HTR-8/SVneo (cell line): ENCODE measurements at places on chromosomes 3 and 15.

DNA sequence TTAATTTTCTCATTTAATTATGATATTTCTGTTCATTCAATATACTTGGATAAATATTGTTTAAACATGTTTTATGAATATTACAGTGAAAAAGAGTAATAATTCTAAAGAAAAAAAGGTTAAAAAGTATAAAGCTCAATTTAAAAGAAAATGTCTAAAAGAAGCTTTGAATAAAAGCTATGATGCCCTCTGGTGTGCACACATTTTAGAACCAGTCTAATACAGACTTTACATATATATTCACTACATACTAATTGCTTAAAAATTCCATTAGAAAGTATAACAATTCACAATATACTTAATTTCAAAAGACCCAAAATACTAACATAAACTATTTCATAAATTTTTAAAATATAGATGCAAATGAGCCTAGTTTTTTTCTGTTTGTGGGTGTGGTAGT, 909.1 kb upstream of the ROBO1 start:
- DNase-seq, result no peak

DNA sequence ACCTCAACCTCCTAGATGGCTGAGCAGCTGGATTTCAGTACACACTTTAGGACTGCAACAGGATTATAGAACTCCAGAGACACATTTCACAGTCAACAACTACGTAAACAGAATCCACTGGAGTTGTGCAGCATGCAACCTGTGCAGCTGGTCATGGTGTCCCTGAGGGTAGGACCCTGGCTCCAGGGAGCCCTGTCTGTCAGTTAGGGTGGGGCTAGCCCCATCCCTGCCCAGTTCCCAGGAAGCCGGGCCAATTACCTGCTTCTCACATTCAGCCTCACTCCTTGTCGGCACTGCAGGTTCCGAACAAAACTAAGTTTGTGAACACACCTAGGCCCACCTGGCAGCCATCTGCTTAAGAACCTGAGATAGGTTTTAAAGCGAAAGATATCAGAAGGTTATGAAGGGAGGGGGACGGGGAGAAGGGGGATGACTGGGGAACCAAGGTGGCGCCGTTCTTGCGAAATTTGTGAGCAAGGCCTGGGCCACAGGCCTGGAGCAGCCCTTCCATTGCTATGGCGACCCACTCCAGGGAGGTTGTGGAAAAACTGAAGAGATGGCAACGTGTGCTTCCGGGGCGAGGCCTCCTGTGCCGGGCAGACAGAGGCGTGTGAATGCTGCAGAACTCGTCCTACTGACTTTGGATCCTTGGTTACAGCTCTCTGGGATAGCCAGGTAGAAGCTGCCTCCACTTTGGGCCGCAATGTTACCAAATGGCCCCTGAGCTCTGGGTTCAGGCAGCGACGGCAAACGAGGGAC, 25.3 kb downstream of the ACSBG1 start:
- no peak for DNase-seq

DNA sequence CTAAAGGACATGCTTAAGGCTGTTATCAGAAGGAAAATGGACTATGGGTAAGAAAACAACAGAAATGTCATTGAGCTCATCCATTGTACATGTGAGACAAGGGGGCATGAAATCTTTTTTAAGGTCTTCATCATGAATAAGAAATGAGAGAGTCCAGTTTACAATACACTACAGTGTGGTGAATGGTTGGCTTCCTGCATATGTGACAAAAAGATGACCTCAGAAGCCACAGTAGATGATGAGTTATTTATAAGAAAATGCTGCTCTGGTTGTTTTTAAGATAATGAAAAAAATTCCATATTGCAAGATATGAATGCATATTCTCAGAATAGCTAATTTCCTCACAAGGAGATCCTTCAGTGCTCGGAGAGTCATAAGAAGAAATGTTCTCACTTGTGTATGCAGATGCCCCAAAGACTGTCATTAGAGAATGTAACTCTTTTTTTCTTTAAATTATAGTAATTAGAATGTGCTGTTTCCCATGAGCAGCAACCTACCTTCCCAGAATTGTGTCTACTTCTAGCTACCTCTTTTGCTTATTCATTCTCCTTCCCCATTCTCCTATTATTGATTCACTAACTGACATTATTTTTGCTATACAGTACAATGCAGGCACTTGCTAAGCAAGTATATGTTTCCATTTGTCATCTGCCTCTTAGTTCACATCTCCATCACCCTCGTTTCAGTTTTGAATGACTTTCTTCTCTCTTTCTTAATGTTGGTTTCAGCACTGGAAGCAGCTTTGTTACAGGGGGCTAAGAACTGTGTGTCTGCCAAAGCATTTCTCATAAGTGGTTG, 152.0 kb upstream of the PEX5L start:
- no peak for DNase-seq

- no peak for DNase-seq
Measured at GRCh38 chr3:181727341-181728032, 15.8 kb downstream of the SOX2 start.
